ENCODE measurements at places on chromosomes 1 and 21. TPM values are rescaled to one million over a fixed set of nuclear protein-coding genes. Genes with fewer than 3 reads are reported as not detected.

DNA sequence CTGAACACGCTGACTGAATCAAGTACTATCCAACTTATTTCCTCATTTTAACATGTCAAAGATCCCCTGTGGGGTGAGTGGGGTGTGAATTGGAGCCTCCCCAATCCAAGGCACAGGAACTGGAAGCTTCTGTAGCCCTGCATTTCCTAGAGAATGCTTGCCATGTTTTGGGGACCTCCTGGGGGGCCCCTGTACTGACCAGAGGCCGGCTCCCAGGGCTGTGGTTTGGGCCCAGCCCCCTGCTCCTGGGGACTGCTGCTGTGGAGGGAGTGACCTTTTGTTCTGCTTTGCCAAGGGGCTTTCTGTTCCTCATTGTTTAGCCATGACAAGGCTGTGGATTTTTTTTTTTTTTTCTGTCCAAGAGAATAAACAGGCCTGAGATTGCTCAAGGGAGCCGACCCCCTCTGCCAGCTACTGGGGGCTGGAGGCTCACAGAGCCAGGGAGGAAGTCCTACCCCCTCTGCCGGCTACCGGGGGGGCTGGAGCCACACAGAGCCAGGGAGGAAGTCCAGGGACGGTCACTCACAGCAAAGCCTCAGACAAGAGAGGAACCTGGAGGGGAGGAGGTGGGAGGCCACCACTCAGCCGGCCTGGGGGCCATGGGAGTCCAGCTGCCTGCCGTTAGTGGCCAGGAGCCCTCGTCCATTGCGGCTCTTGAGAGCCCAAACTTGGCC lies 17.4 kb downstream of the TNFRSF1B start:
- peak; percentile 90 for DNase-seq

- DNase-seq: no peak
Observed at GRCh38 chr1:222976453-222976852, 161.6 kb downstream of the DISP1 start.

DNA sequence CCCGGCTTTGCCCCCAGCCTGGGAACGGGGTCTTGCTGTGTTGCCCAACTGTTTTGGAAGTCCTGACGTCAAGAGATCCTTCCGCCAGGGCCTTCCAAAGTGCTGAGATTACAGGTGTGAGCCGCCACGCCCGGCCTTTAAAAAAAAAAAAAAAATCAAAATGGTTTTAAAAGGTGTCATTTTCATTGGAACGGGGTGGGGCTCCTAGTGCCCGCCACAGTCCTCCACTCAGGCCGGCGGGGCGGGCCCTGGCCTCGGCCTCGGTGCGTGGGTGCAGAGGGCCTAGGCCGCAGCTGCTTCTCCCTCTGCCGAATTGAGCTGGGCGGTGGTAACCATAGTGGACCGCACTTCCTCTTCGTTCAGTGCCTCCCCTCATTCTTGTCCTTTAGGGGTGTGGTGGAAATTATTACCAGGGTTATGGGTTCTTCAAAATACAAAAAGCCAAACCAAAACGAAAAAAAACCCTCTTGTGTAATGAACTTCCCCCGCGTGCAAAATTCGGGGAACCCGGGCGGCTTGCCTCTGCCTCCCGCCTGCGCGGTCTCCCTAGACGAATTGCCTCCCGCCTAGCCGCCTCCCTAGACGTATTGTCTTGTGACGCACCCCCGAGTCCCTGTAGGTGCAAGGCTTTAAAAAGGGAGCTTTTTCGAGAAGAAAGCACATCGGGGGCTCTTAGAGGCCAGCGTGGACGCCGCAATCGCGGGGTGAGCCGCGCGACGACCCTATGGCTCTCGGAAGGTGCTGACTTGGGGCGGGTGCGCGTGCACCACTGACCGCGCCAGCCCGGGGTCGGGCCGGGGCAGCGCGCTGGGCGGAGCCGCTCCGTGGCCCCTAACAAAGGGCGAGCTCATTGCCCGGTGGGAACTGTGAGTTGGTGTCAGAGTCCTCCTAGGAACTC lies 10.5 kb upstream of the SPEN start:
- DNase-seq: no peak

Gene DPYD
- total RNA-seq: 44.0 TPM

Gene FAM72C
- total RNA-seq: 0.27 TPM

DNA sequence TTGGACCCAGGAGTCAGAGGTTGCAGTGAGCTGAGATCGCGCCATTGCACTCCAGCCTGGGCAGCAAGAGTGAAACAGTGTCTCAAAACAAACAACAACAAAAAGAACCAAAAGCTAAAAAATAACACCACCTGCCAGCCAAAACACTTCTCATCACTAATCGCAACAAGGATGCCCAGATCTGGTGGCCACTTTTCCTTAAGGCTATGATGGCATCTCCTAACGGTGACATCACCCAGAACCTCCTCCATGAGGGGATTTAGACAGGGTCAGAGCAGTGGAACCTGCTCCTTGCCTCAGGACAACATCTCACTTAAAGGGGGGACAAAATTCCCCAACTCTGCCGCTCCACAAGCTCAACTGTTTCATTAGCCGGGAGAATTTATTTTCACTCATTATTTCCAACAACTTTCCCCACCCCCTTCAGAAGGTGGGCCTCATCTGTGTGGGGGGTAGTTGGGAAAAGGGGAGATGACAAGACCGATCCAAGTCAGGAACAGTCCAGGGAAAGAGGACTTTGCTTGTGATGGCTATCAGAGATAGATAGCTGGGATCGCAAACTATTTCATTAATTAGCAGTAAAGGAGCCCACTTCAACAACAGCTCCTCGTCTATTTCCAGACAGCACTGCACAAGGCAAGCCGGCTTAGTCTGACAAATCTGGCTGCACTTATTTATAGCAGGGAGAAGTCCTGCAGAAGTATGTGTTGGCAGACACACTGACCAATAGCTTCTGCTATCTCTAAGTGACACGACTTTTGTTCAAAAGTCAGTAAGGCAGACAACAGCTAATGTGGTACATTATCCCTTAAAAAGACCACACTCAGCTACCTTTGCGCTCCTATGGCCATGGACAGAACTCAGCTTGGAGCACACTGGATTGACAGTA lies 2.6 kb downstream of the PABPC4 start:
- DNase-seq: no peak

GRCh38 chr1:69671363-69672010 lies 103.8 kb downstream of the LRRC7 start:
- no peak for DNase-seq

- DNase-seq: no peak
Observed at GRCh38 chr1:51850420-51851223, 27.9 kb downstream of the NRDC start.

GRCh38 chr1:226496453-226497015 lies 52.0 kb upstream of the STUM start:
- peak; percentile 69 for DNase-seq

Gene GPR157
- total RNA-seq: 4.1 TPM

GRCh38 chr1:225879521-225880221 lies 2.5 kb downstream of the TMEM63A start:
- DNase-seq: no peak

GRCh38 chr1:180156631-180157091 lies 2.0 kb downstream of the QSOX1 start:
- DNase-seq: peak; percentile 2

DNA sequence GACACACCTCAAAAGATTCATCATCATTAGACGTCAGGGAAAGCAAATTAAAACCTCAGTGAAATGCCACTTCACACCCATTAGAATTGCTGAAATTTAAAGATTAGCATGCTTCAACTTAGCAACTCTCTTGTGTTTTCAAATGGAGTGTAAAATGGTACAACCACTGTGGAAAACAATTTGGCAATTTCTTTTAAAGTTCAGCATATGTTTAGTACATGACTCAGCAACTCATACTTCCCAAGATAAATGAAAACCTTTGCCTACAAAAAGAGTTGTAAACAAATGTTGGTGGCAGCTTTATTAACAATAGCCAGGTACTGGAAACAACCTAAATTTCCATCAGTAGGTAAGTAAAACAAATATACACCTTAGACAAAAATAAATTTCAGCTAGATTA lies 42.7 kb downstream of the ST3GAL3 start:
- no peak for DNase-seq

- no peak for DNase-seq
Observed at GRCh38 chr1:115677182-115677555, 35.4 kb downstream of the VANGL1 start.

DNA sequence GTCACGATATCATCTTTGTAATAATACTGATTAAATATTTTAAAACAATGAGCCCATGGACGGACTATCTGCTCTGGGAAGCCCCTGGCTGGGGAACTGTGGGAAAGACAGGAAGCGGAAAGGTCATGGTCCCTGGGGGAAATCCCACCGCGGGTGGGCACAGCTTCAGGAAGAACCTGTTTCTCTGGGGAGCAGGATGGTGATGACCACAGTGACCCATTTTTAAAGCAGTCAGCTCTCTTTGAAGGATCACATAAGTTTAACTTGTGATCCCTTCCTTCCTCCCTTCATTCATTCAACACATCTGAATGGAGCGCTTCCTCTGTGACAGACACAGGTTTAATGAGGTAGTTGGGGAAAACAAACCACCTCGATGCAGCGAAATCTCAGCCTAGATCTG lies 73.0 kb downstream of the DHRS3 start:
- DNase-seq: no peak

- no peak for DNase-seq
Observed at GRCh38 chr1:32897082-32898049, 3.8 kb downstream of the TMEM54 start.

GRCh38 chr1:199102239-199102638 lies 463.4 kb downstream of the PTPRC start:
- no peak for DNase-seq

- DNase-seq: no peak
Observed at GRCh38 chr21:17854745-17855144, 35.6 kb upstream of the C21orf91 start.

- DNase-seq: no peak
Observed at GRCh38 chr21:16055014-16055413, 325.2 kb downstream of the USP25 start.

GRCh38 chr1:147245586-147246021 lies 3.1 kb downstream of the CHD1L start:
- DNase-seq: no peak

Gene MOB3C
- total RNA-seq: 9.6 TPM

DNA sequence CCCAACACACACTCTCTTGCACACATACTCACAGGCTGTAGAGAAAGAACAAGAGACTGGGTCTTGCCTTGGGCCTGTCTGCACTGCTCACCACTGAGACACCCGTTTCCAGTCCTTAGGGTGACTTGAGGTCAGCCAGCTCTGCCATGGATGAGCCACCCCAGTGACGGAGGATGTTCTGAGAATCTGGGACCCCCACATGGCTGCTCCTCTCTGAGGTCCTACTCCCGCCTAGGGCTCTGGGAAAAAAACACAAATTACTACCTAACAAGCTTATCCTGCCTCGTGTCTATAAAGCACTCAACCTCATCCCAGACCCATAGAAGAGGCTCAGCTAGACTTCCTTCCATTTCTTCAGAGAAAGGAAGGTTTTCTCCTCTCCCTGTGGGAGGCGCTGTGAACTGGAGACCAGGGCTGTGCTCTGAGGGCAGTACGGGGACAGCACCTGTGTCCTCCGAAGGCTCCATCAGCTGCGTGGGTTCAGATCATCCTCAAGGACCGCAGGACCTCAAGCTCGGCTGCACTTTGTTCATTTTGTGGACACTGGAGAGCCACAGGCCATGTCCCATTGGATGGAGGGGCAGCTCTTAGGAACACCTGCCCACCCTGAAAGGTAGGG lies 4.3 kb upstream of the CLEC20A start:
- no peak for DNase-seq

GRCh38 chr1:201376464-201377374 lies 761 bp downstream of the TNNT2 start:
- DNase-seq: no peak

Gene MTF2
- total RNA-seq: 26.2 TPM

GRCh38 chr1:246302711-246303317 lies 204.3 kb downstream of the SMYD3 start:
- DNase-seq: no peak

GRCh38 chr1:23875382-23875781 lies 7.3 kb upstream of the FUCA1 start:
- DNase-seq: no peak

GRCh38 chr1:100100202-100100601 lies 32.5 kb downstream of the SASS6 start:
- DNase-seq: no peak

DNA sequence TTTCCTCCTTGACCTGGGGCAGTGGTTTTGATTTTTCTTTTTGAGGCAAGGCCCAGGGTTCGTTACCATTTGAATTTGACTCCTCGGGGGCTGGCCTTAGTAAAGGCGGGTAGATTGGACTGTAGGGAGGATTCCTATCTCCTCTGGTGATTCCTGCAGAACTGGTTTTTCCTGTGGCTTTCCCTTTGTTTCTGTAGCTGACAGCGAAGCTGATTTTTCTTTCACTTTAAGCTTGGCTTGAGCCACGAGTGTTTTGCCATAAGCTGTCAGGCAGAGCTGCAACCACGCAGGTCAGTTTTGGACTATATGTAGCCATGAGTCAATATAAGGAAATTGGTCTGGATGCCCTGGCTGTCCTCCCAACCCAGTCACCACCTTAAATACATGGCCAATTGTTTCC lies 28.7 kb upstream of the KCNJ15 start:
- no peak for DNase-seq

Gene RHOU
- total RNA-seq: 2.3 TPM

Gene GPR25
- total RNA-seq: not detected

Gene KNCN
- total RNA-seq: not detected

- no peak for DNase-seq
Observed at GRCh38 chr1:205826995-205827394, 14.0 kb upstream of the SLC41A1 start.

GRCh38 chr1:186094172-186094571 lies 280.9 kb downstream of the TPR start:
- no peak for DNase-seq

Gene HNRNPU
- 299 TPM for total RNA-seq

DNA sequence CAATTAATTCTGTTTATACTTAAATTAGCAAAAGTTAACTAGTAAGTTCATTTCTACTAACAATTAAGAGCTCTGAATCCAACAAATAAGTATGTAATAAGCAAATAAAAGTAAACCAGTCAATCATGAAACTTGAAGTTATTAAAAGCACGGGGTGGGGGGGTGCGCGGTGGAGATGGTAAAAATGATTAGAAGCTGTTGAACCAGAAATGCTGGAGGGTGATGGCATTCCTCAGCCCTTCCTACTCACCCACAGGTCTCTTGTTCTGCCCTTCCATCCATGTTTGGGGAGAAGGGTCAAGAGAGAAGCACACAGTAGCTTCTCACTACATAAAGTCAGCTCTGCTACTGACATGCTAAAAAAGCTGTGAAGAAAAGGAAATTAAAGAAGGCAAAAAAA lies 63.5 kb downstream of the AKT3 start:
- DNase-seq: no peak

Gene ITLN1
- total RNA-seq: not detected

GRCh38 chr1:182459949-182460348 lies 10.0 kb downstream of the RGSL1 start:
- DNase-seq: no peak

Data from osteocyte (in vitro differentiated cells).